ENCODE measurements at places on chromosomes 5 and 9. TPM values are rescaled to one million over a fixed set of nuclear protein-coding genes. Genes with fewer than 3 reads are reported as not detected.
A peak's percentile ranks its signal among the peaks of the same experiment; 100 is the strongest.

Gene FREM1
- total RNA-seq, result 6.9 TPM

- no peaks in the 10 kb centered on the region for H3K4me1 ChIP-seq
- no peaks in the 10 kb centered on the region for H3K36me3 ChIP-seq
- H3K27ac ChIP-seq, result no peak overlapping the region
These were observed 5.0 kb upstream of the MRNIP start for GRCh38 chr5:179863449-179864085.

DNA sequence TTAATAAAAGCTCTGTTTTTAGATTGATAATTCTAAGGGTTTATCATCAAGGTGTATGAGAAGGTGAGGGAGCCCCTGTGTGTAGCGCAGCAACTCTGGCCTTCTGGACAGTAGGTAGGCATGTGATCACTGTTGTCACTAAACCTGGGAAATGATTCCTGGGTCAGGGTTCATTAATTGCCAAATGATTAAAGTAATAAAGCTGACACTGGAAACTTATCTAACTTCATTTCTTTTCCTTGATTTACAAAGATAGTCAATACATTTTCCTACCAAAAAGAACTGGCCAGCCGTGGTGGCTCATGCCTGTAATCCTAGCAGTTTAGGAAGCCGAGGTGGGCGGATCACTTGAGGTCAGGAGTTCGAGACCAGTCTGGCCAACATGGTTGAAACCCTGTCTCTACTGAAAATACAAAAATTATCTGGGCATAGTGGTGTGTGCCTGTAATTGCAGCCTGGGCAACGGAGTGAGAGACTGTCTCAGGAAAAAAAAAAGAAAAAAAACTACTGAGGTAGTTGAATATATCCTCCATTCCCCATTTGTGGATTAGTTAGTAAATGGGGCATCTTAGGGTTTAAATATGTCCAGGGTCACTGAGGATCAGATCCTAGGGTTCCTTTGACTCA, 2.4 kb downstream of the EHMT1 start:
- H3K4me3 ChIP-seq, result no peak overlapping the region
- no peaks in the 10 kb centered on the region for H3K36me3 ChIP-seq
- DNase-seq, result no peak
- H3K4me1 ChIP-seq, result peaks cover 16% of the 10 kb centered on the region
- no peaks in the 10 kb centered on the region for H3K27me3 ChIP-seq

Gene EDIL3
- total RNA-seq, result 7.5 TPM

DNA sequence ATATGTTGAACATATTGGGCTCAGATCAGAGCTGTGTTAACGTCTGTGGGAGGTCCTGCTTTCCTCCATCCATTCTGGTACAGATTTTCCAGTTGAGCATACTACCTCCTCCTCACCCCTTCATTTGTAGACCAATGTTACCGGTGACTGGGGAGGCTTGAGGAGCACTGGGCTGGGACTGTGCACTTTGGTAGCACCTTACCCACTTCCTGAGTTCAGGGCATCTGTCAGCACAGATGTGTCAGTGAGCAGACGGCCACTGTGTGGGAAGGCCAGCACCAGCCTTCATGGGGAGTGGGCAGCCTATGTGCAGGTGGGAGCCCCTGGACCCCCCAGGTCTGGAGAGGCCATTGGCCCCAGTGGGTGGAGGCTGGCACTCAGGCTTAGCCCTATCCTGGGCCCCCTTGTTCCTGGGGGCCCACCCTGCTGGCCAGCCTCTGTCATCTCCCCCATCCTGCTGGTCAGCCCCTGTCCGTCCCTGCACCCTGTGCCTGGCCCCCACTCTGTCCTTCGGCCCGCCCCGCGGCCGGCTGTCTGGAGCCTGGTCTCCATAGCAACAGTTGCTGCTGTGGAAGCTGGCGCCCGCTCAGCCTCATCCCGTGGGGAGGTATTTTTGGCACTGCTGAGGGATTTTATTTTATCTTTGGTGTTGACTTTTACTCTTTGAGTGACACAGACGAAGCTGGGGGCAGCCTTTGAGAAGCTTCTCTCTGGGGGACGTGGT, 21.3 kb downstream of the WNK2 start:
- no peak overlapping the region for H3K27ac ChIP-seq
- peaks cover 5% of the 10 kb centered on the region for H3K4me1 ChIP-seq
- H3K36me3 ChIP-seq, result no peaks in the 10 kb centered on the region
- DNase-seq, result peak; percentile 55

Gene INSL6
- total RNA-seq, result not detected

- no peaks in the 10 kb centered on the region for H3K36me3 ChIP-seq
- no peak overlapping the region for H3K4me3 ChIP-seq
- H3K4me1 ChIP-seq, result peaks cover 2% of the 10 kb centered on the region
- H3K27ac ChIP-seq, result no peak overlapping the region
- H3K27me3 ChIP-seq, result no peaks in the 10 kb centered on the region
- DNase-seq, result no peak
These were observed 2.6 kb upstream of the AFAP1L1 start for GRCh38 chr5:149268928-149269557.

Gene GPR21
- 1.9 TPM for total RNA-seq
